ENCODE measurements at places on chromosomes 3 and 15.

- DNase-seq, result no peak
Measured at GRCh38 chr3:14505803-14506500, 34.2 kb downstream of the GRIP2 start.

DNA sequence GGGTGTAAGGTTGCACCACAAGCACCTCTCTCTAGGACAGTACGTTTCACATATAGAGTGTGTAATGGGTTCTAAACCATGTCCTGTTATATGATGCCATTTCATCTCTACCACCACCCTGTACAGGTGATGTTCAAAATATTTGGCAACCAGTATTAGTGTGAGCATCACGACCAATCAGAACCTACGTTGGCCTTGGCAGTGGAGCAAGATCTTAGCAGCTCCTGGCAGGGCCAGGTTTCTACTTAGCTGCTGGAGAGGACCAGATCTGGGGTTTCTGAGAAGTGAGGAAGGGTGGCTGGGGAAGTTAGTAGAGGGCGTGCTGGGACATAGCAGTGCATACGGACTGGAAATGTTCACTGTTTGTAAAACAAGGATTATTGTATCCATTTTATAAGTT, 23.1 kb upstream of the MITF start:
- DNase-seq, result no peak

- DNase-seq, result no peak
Measured at GRCh38 chr3:157059661-157060060, 100.3 kb downstream of the CCNL1 start.

- DNase-seq, result no peak
Measured at GRCh38 chr3:179603831-179604230, 607 bp downstream of the MRPL47 start.

GRCh38 chr3:52298149-52299098, 10.8 kb downstream of the GLYCTK start:
- no peak for DNase-seq

GRCh38 chr15:45225506-45226273, 26.3 kb upstream of the SLC28A2 start:
- DNase-seq, result no peak

All from Panc1 (cell line).